ENCODE measurements at places on chromosomes 2 and 18. TPM values are rescaled to one million over a fixed set of nuclear protein-coding genes. Genes with fewer than 3 reads are reported as not detected.

DNA sequence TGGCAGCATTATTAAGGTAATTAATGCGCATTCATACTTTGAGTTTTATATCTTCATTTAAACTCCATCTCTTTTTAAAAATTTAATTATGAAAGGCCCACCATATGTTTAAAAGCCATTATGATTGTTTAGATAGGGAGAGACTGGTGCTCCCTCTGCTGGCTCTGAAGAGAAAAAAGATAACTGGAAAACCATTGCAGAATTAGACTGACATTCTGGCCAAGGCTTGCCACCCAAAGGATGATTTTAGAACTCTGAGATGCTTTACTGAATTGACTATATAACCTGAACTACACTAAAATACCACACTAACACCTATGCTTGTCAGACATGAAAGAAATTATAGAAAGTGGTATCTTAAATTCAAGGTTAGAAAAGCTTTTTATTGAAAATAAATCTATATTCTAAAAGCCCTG, 127.6 kb upstream of the SPOPL start:
- DNase-seq: no peak

GRCh38 chr2:156294945-156295580, 37.5 kb downstream of the NR4A2 start:
- no peak for DNase-seq

DNA sequence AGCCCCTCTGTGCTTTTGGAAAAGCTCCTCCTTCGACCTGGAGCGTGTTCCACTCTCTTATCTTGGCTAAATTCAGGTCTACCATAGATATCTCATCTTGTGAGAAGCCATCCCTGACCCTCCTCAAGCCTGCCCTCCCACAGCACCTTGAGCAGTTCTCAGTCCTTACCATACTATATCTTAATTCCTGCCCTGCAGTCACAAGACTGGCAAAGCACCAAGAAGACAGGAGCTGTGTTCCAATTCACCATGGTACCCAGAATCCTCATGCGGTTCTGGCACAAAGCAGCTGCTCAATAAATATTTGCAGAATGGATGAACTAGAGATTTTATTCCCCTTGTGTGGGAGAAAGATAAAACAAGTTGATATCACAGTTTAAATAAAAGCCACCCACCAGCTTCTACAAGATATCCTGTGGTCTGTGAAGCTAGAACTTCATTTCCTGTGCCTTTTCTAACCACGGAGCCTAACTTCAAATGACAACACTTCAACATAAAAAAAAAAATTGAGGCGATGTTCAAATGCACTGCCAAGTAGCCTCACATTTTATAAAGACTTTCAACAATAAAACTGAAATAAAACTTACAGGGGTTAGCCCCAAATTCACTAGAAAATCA, 19.5 kb downstream of the MARCHF4 start:
- DNase-seq: no peak

- DNase-seq: no peak
Observed at GRCh38 chr2:101754618-101755017, 57.1 kb downstream of the MAP4K4 start.

DNA sequence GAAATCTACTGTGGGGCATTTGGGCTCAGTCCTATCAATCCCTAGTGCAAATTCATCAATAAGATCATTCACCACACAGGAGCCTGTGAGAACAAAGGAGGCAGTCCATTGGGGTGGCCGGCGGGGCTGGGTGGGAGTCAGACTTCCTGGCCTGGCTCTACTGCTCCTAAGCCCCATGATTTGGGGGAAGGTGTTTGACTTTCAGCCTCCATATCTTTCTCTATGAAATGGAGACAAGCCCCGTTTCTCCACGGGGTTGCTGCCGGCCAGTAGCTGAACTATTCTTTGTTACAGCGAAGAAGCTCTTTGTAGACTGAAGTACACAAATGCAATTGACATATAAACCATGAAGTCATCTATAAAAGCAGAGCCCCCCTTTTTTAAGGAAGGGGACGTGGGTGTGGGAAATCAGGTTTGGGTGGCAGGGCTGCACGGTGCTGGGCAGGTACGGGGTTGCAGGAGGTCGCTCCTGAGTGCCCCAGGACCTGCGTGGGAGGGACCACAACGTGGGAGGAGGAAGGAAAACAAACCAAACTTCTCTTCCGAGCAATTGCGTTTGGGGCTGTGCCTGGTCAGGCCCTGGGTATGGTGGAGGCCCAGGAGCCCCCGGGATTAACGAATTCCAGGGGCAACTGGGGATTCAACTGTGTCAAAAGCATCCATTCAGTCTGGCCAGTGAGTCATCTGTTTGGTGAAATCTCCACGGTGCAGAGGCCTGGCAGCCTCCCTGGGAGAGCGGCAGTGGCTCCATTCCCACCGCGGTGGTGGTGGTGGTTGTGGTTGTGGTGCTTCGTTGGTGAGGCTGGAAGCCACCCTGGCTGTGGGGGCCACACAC, 18.2 kb downstream of the FBLN7 start:
- DNase-seq: no peak

GRCh38 chr18:8943900-8944870, 158.3 kb upstream of the NDUFV2 start:
- no peak for DNase-seq

- DNase-seq: no peak
Observed at GRCh38 chr2:170313992-170314348, 136.0 kb downstream of the MYO3B start.

GRCh38 chr2:232434563-232435374, 21.2 kb upstream of the ALPI start:
- DNase-seq: no peak

MAP3K19 gene
- total RNA-seq: not detected

CNDP1 gene
- total RNA-seq: 0.59 TPM

GALNT13 gene
- total RNA-seq: 7.4 TPM

MDH1B gene
- total RNA-seq: 2.0 TPM
